ENCODE measurements at places on chromosomes 12 and 14. TPM values are rescaled to one million over a fixed set of nuclear protein-coding genes. Genes with fewer than 3 reads are reported as not detected.
A peak's percentile ranks its signal among the peaks of the same experiment; 100 is the strongest.

- DNase-seq = no peak
Measured at GRCh38 chr12:49348781-49349180, 2.1 kb downstream of the DNAJC22 start.

GRCh38 chr12:121252712-121253345 lies 42.9 kb downstream of the P2RX4 start:
- no peak for DNase-seq

- DNase-seq = no peak
Measured at GRCh38 chr12:53258541-53259539, 9.3 kb upstream of the ESPL1 start.

- DNase-seq = no peak
Measured at GRCh38 chr12:14991069-14991468, 18.2 kb downstream of the PDE6H start.

GRCh38 chr12:90870971-90871725 lies 83.8 kb downstream of the CCER1 start:
- no peak for DNase-seq

DNA sequence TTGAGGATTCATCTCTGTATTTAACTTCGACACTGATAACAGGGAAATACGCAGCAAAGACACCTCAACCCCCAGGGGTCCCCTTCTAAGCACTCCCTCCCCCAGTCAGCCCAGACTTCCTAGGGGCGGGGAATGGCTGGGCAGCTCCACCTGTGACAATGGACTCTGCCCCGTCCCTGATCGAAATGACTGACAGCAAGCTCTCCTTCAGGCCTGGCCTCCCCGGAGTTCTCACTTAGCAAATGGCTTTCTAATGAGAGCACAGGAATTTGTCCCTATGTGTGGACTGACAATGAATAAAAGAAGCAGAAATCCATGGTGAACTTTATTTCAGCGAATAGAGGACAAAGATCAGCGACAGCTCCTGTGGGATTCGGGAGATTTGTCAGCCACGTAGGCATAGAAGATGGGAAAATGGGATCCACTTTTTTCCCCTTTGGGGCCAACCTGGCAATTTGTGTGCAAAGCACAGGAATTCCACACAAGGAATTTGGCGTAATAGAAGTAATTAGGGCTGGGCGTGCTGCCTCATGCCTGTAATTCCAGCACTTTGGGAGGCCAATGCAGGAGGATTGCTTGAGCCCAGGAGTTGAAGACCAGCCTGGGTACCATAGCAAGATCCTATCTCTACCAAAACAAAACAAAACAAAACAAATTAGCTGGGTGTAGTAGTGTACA lies 63.8 kb downstream of the TNFAIP2 start:
- no peak for DNase-seq

GRCh38 chr14:67539116-67539515 lies 6.0 kb downstream of the PLEKHH1 start:
- DNase-seq = peak; percentile 16

DNA sequence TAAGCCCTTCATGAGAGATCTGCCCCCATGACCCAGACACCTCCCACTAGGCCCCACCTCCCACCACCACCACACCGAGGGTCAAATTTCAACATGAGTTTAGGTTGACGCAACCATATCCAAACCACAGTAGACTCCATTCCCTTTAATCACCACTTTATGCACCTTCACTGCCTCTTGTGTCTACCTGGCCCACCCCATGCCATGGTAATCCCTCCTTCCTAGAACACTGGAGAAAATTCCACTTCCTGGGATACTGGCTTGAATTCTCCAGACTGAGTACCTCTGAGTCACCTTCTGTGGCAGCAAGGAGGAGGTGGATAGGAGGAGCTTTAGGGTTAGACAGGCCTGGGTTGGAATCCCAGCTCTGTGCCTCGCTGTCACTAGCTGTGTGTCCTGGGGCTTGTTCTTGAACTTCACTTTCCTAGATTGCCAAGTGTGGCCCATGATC lies 26.1 kb upstream of the CIPC start:
- DNase-seq = no peak

DNA sequence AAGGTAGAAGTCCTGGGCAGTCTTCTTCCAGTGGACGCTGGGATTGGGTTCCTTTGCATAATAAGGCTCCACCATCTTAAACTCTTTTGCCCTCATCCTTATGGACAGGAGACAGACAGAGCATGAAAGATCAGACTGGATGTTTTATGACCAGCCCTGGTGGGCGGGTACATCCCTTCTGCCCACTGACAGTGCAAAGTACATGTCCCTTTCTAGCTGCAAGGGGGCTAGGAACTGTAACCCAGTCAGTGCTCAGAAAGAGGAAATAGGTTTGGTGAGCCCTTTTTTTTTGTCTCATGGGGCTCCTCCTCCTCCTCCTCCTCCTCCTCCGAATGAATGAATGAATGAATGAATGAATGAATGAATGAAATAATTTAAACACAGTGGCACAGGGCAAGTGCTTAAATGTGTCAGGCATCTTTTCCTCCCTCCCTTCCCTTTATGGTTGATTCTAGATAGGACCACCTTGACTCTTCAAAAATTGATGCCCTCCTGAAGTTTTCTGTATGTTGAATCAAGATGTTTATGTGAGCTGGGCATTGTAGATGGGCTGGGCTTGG lies 36.4 kb upstream of the HNF1A start:
- no peak for DNase-seq

DNA sequence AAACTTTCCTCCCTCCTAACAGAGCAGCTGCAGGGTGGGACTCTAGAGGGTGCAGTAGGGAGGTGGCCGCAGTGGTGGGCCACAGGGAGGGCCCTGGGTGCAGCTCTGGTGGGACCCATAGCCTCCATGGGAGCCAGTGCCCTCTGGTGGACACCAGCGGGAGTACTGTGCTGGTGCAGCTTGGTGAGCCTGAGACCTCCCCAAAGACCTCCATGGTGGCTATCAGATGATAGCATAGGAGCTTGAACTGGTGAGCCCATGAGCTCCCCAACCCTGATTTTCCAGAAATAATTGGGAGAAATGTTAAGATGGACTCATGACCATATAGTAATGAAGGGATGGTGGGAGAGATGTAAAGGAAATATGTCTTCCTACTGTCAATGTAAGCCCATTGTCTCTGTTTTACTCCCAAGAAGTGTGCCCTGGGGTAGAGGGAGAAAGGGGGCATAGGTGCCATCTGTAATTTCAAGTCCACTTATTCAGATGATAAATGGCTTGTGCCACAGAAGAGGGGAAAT lies 98.7 kb downstream of the GAS2L3 start:
- DNase-seq = no peak

- no peak for DNase-seq
Measured at GRCh38 chr14:84298663-84299195, 1231.2 kb upstream of the FLRT2 start.

- no peak for DNase-seq
Measured at GRCh38 chr14:33642080-33642479, 308.8 kb downstream of the EGLN3 start.

The ACVRL1 gene
- total RNA-seq = 12.3 TPM

The RBM19 gene
- 23.7 TPM for total RNA-seq

The PLCZ1 gene
- total RNA-seq = 0.82 TPM

The PRH2 gene
- 0.64 TPM for total RNA-seq

The SLC7A8 gene
- total RNA-seq = 12.1 TPM

The PRPH gene
- 3.1 TPM for total RNA-seq

The C14orf39 gene
- total RNA-seq = 0.09 TPM

The RERG gene
- 20.7 TPM for total RNA-seq

Data from cerebellum (tissue), 4 donors.